Activated CD4-positive, alpha-beta T cell treated with anti-CD3 and anti-CD28 coated beads, Interleukin-2, amount 10 ng/mL, durations not matched to agents 7 days and 5 days (primary cell): ENCODE measurements at places on chromosomes 6 and 20. TPM values are rescaled to one million over a fixed set of nuclear protein-coding genes. Genes with fewer than 3 reads are reported as not detected.
A peak's percentile ranks its signal among the peaks of the same experiment; 100 is the strongest.

PRR18 gene
- not detected for total RNA-seq

GRCh38 chr6:33132081-33132524 is 56.3 kb downstream of the HLA-DPB1 start:
- peaks cover 13% of the 10 kb centered on the region for H3K27me3 ChIP-seq
- H3K27ac ChIP-seq, result no peak overlapping the region
- H3K4me1 ChIP-seq, result peaks cover 11% of the 10 kb centered on the region
- DNase-seq, result no peak
- no peaks in the 10 kb centered on the region for H3K36me3 ChIP-seq

GRCh38 chr6:117306227-117306790 is 41.0 kb downstream of the VGLL2 start:
- H3K4me1 ChIP-seq, result no peaks in the 10 kb centered on the region
- H3K4me3 ChIP-seq, result no peak overlapping the region
- H3K27ac ChIP-seq, result no peak overlapping the region
- H3K27me3 ChIP-seq, result no peaks in the 10 kb centered on the region
- DNase-seq, result no peak

CNKSR3 gene
- total RNA-seq, result not detected

DNA sequence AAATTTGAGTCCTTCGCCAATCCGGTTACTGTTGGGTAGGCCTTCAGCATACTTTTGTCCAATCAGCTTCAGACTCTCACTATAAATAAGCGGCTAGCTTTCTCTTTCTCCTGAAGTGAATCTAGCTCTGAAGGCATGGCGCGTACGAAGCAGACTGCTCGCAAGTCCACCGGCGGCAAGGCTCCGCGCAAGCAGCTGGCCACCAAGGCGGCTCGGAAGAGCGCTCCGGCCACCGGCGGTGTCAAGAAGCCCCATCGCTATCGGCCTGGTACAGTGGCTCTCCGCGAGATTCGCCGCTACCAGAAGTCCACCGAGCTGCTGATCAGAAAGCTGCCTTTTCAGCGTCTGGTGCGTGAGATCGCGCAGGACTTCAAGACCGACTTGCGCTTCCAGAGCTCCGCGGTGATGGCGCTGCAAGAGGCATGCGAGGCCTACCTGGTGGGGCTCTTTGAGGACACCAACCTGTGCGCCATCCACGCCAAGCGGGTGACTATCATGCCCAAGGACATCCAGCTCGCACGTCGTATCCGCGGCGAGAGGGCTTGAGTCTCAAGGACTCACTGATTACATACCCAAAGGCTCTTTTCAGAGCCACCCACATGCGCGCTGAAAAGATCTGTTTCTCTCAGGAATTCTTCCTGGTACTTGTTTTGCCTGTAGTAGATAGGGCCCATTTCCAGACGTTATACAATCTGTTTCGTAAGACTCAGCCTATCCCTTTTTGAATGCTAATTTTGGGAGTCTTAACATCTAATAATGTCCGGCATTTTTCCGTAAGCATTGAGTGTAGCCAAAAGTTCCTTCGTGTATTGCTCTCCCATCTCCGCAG is 102.0 kb downstream of the OR2B2 start:
- H3K4me1 ChIP-seq, result peaks cover 65% of the 10 kb centered on the region
- peak; percentile 89 for DNase-seq
- H3K27me3 ChIP-seq, result no peaks in the 10 kb centered on the region

GRCh38 chr6:11718463-11718862 is 60.1 kb downstream of the ADTRP start:
- H3K27me3 ChIP-seq, result no peaks in the 10 kb centered on the region
- H3K27ac ChIP-seq, result no peak overlapping the region
- H3K4me3 ChIP-seq, result no peak overlapping the region
- H3K36me3 ChIP-seq, result peaks cover 23% of the 10 kb centered on the region
- peaks cover 41% of the 10 kb centered on the region for H3K4me1 ChIP-seq

DNA sequence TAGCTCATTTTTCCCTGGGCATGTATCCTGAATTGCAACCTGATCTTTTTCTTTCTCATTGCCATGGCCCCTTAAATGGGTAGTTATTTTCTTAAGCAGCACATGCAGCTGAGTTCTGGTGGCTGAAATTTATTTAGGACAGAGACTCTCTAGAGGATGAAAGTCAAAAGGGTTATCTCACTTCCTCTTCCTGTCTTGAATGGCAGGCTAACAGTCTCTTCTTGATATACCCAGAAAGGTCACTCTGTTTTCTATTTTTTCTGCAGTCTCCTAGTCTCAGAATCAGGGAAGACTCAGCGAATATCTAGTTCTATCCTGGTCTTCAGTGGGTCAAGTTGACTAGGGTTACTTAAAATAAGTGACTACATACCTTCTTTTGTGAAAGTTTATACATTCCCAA is 243.3 kb downstream of the EPHA7 start:
- no peaks in the 10 kb centered on the region for H3K27me3 ChIP-seq
- no peaks in the 10 kb centered on the region for H3K4me1 ChIP-seq
- H3K4me3 ChIP-seq, result no peak overlapping the region
- no peak overlapping the region for H3K27ac ChIP-seq

SNRNP48 gene
- total RNA-seq, result 13.5 TPM

GRCh38 chr6:148041546-148041945 is 301.1 kb upstream of the SASH1 start:
- H3K4me3 ChIP-seq, result no peak overlapping the region
- H3K36me3 ChIP-seq, result no peaks in the 10 kb centered on the region
- no peaks in the 10 kb centered on the region for H3K4me1 ChIP-seq
- H3K27ac ChIP-seq, result no peak overlapping the region
- DNase-seq, result no peak

DNA sequence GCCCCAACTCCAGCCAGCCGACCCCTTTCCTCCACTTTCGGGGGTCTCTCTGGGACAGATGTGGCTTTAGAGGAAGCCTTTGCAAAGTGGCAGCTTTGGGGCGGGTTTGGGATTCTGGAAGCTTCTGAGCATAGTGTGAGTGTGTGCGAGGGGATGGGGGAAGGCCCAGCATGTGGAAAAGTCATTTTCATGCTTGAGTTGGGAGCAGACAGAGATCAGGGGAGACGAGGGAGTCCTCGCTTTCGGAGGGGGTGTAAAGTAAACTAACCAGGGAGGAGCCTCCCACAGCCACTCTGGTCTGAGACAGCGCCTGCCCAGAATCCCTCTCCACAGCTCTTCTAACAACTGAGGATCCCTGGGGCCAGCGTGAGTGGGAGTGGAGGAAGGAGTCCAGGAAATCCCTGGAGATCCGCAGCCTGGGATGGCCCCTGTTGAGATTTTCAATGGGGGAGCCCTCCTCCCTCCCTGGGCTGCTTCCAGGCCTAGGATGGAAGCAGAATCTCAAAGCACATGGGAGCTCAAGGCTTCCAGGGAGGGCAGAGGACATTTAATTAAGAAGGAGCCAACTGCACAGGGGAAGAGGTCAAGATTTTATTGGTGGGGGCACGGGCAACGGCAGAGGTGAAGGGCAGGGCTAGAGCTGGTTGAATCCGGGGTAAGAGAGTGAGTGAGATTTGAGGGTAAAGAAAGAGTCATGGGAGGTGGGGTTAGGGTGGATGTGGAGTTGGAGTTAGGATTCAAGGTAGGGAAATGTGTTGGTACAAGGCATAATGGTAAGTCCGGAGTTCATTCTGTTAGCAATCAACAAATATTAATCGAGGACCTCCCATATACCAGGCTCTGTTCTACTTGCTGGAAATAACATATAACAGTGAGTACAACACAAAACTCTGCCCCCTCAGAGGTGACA is 102.3 kb upstream of the FOXP4 start:
- peaks cover 5% of the 10 kb centered on the region for H3K36me3 ChIP-seq
- no peak overlapping the region for H3K4me3 ChIP-seq
- H3K27ac ChIP-seq, result no peak overlapping the region
- peaks cover 39% of the 10 kb centered on the region for H3K27me3 ChIP-seq
- H3K4me1 ChIP-seq, result peaks cover 38% of the 10 kb centered on the region
- DNase-seq, result no peak

DNA sequence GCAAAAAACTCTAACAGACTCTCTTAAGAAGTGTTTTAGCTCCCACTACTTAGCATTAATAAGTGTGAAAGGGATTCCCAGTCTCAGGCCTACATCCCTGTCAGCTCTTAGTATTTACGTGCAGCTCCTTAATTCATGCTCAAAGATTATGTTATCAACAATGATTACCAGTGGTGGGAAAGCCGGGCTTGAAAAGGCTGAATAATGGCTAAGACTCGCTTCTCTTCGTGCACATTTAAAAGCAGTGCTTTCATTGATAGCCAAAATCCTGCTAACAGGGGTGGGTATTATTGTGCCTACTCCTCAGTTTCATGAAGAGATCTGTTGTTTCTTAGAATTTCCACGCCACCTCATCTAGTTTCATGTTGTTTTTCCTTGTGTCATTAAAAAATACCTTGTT is 518.8 kb downstream of the GRIK2 start:
- DNase-seq, result no peak
- no peaks in the 10 kb centered on the region for H3K36me3 ChIP-seq
- no peak overlapping the region for H3K27ac ChIP-seq
- no peaks in the 10 kb centered on the region for H3K27me3 ChIP-seq
- no peak overlapping the region for H3K4me3 ChIP-seq

DNA sequence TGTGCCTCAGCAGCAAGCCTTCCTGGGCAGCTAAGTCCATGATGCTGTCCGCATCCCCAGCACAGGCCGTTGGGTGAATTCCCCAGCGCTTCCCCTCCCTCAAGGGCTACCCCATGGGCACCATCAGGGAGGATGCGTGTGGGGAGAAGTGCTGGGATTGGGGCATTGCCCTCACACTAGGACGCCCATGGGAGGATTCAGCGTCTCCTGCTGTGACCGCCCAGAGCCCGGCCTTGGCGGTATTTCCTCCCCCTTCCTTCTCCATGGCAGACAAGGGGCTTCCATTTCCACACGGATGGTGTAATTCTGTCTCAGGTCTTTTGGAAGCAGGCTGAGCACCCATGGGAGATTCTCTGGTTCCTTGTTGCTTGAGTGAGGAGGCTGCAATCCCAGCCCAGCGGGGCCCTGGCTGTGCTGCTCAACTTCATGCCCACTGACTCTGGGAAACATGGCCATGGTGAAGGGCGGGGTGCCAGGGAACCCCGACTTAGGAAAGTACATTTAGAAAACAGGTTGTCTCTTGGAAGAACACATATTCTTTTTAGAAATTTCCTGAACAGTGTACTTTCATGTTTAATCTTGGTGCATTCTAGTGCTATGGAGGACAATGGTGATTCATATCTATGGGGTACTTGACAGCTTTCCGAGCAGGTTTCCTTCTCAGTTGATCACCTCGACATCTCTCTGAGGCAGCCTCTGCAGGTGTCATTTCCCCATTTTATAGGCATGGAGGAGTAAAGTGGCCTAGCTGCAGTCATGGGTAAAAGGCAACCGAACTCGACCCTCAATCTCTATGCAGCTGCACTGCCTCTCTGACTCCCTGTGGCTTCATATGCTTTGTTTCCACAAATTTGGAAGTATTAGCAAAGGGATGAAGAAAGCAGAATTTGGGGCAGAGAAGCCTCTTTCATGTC is 178.2 kb upstream of the CST7 start:
- no peak overlapping the region for H3K27ac ChIP-seq
- H3K36me3 ChIP-seq, result no peaks in the 10 kb centered on the region
- peaks cover 8% of the 10 kb centered on the region for H3K4me1 ChIP-seq
- no peak overlapping the region for H3K4me3 ChIP-seq
- DNase-seq, result no peak
- peaks cover 13% of the 10 kb centered on the region for H3K27me3 ChIP-seq

DNA sequence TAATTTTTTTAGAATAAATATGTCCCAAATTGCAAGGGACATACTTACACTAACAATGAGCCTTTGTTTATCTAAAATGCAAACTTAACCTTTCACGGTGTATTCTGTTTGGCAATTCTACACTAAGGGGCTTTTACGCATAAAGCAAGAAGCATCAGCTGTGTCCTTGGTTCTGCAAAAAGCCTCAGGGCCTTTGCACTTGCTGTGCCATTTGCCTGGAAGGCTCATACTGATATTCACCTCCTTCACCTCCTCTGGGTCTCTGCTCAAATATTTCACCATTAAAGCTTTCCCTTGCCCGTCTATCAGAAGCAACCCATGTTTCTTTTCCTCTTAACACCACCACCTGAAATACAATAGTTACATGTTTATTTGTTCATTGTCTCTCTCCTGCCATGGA is 8.9 kb upstream of the BMP7 start:
- H3K27ac ChIP-seq, result no peak overlapping the region
- no peaks in the 10 kb centered on the region for H3K36me3 ChIP-seq
- DNase-seq, result no peak

GRCh38 chr6:137763436-137763835 is 103.6 kb upstream of the TNFAIP3 start:
- H3K36me3 ChIP-seq, result peaks cover 6% of the 10 kb centered on the region
- DNase-seq, result no peak
- no peak overlapping the region for H3K4me3 ChIP-seq
- no peaks in the 10 kb centered on the region for H3K27me3 ChIP-seq

DNA sequence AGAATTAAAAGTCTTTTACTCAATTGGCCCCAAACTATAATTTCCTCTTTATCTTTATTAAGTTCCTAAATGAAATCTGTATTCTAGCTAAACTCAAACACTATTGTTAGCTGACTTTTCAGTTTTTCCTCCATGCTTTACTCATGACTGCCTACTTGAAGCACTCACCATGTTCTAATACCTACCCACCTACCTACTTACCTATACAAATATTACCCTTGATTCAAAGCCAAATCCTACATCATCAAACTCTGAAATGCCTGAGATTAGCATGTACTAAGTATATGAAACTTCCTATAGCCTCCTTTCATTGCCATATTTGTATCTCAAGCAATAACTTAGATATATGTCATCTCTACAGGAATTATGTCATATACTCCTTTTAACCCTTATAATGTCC is 259.7 kb downstream of the HDGFL1 start:
- H3K27ac ChIP-seq, result no peak overlapping the region
- no peak for DNase-seq

DNA sequence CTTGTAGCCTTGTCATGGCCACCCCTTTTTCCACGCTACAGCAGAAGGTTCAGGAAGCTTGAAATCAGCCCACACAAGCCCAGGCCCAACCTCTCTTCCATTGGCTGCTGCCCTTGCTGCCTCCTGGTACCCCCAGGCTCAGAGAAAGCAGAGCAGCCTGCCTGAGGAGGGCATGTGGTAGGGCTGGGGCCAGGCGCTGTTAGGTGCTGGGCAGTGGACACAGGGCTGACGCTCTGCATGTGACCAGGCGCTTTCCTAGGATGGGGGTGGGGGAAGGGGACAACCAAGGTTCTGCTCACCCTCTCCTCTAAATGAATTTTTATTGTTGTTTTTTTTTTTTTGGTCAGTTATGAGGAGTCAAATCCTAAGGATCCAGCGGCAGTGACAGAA is 36.3 kb upstream of the ID1 start:
- DNase-seq, result no peak
- H3K4me3 ChIP-seq, result no peak overlapping the region
- no peak overlapping the region for H3K27ac ChIP-seq
- H3K27me3 ChIP-seq, result no peaks in the 10 kb centered on the region

DNA sequence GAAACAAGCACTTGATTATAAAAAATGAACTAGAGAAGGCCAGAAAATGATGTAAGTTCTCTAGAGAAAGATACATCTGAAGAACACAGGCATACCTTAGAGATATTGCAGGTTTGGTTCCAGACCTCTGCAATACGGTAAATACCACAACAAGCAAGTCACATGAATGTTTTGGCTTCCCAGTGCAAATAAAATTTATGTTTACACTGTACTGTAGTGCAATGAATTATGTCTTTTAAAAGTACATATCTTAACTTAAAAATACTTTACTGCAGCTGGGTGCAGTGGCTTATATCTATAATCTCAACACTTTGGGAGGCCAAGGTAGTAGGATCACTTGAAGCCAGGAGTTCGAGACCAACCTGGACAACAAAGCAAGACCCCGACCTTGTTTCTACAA is 10.9 kb upstream of the KIAA1586 start:
- peaks cover 28% of the 10 kb centered on the region for H3K27me3 ChIP-seq
- H3K36me3 ChIP-seq, result no peaks in the 10 kb centered on the region
- no peak overlapping the region for H3K4me3 ChIP-seq
- DNase-seq, result no peak
